ENCODE measurements at places on chromosomes 7 and 10. TPM values are rescaled to one million over a fixed set of nuclear protein-coding genes. Genes with fewer than 3 reads are reported as not detected.

UBE2D1 gene
- 15.0 TPM for total RNA-seq

SLC13A1 gene
- not detected for total RNA-seq

SMIM30 gene
- total RNA-seq = 28.7 TPM

JAZF1 gene
- 54.8 TPM for total RNA-seq

MUC12 gene
- not detected for total RNA-seq

ZNF425 gene
- total RNA-seq = 1.4 TPM

CALCR gene
- not detected for total RNA-seq

DPP6 gene
- total RNA-seq = not detected

CCZ1B gene
- total RNA-seq = 75.2 TPM

SORCS3 gene
- total RNA-seq = not detected

BTBD16 gene
- not detected for total RNA-seq

SPDYE2B gene
- total RNA-seq = not detected

C10orf62 gene
- not detected for total RNA-seq

GPR141 gene
- not detected for total RNA-seq

Measured in activated B cell treated with CpG ODN at 0.5 μM for 24 hours (primary cell).